ENCODE measurements at places on chromosomes 2 and 18. TPM values are rescaled to one million over a fixed set of nuclear protein-coding genes. Genes with fewer than 3 reads are reported as not detected.

The NEU2 gene
- not detected for total RNA-seq

The C2orf72 gene
- total RNA-seq, result 0.47 TPM

The KATNAL2 gene
- total RNA-seq, result 0.43 TPM

The SERPINB12 gene
- not detected for total RNA-seq

The PPP1R1C gene
- total RNA-seq, result not detected

The PROKR1 gene
- not detected for total RNA-seq

GRCh38 chr2:238019962-238020361 lies 40.8 kb upstream of the SCLY start:
- no peak overlapping the region for H3K4me3 ChIP-seq
- no peaks in the 10 kb centered on the region for H3K27me3 ChIP-seq
- H3K4me1 ChIP-seq, result peaks cover 6% of the 10 kb centered on the region
- no peak overlapping the region for H3K27ac ChIP-seq
- H3K36me3 ChIP-seq, result peaks cover 12% of the 10 kb centered on the region
- DNase-seq, result no peak

GRCh38 chr2:163752267-163752666 lies 16.5 kb upstream of the FIGN start:
- no peak overlapping the region for H3K27ac ChIP-seq
- no peaks in the 10 kb centered on the region for H3K36me3 ChIP-seq
- no peak for DNase-seq
- H3K27me3 ChIP-seq, result no peaks in the 10 kb centered on the region
- H3K4me3 ChIP-seq, result no peak overlapping the region

DNA sequence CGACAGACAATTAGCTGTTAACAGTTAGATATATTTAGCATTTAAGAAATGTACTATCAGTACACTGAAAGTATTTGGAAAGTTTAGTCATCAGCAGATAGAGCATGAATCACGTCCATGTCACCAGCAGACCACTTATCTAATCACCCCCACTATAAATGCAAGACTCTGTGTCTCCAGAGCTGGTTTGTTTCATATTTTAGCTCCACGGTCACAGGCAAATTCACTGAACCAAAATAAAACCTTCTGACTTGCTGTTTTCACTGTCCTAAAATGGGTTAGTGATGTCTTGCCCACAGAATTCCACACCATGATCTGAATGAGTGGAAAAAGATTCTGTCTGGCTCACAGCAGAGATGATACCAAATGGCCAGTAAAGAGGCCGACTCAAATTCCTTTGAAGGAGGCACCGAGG lies 64.9 kb downstream of the CDH2 start:
- no peak overlapping the region for H3K27ac ChIP-seq
- H3K27me3 ChIP-seq, result no peaks in the 10 kb centered on the region
- H3K36me3 ChIP-seq, result no peaks in the 10 kb centered on the region
- no peak overlapping the region for H3K4me3 ChIP-seq
- H3K4me1 ChIP-seq, result no peaks in the 10 kb centered on the region

- no peak overlapping the region for H3K4me3 ChIP-seq
- no peaks in the 10 kb centered on the region for H3K4me1 ChIP-seq
- H3K27me3 ChIP-seq, result peaks cover 3% of the 10 kb centered on the region
- DNase-seq, result no peak
Measured at GRCh38 chr2:236795861-236796219, 226.2 kb downstream of the ACKR3 start.

DNA sequence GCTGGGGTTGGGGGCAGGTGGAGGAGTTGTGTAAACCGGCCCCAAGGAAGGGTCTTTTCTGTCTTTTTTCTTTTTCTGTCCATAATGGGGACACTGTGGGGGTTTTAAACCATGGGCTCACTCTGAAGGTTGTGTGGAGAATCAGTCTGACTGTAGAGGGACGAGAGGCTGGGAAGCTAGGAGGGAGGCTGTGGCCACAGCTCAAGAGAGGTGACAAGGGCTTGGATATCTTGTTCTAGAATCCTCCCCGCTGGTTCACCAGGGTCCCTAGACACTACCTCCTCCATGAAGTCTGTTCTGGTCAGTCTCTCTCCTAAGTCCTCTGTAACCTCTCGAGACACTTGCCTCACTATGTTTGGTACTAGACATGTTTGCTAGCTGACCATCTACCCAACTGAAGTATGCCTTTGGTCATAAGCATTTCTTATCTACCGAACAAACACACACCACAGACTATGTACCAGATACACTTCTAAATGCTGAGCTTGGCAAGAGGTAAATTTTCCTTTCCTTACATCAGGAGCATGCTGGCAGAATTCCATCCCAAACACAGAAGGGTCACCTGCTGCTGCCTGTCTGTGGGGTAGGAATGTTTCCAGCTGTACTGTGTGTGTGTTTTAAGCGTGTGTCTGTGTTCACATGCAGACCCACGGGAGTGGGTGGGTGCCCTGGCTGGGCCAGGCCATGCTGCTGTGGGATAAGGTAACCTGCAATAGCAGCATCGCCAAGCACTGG lies 69.6 kb upstream of the MGAT4A start:
- H3K27ac ChIP-seq, result no peak overlapping the region
- H3K27me3 ChIP-seq, result no peaks in the 10 kb centered on the region
- H3K4me1 ChIP-seq, result peaks cover 7% of the 10 kb centered on the region
- DNase-seq, result no peak
- no peaks in the 10 kb centered on the region for H3K36me3 ChIP-seq
- H3K4me3 ChIP-seq, result no peak overlapping the region

DNA sequence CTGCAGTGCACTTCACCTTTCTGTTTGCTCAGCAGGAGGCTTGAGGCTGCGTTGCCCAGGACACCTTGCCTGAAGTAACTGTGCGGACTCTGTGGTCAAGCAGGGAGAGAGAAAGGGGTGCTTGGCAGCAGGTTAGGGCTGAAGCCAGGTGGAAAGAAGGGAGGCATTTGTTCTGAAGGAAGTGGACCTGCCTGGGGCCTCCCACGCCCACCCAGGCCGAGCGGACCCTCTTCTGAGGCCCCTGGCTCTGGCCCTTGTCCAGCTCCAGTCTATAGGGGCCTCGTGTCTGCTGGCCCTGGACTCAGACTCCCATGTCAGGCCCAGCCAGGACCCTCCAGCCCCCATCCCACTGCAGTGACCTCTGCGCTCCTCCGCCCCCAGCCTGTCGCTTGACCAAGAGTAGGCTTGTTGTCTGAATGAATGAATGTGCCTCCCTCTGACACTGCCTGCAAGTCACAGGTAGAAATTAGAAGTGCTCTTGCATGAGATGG lies 2.5 kb downstream of the SNED1 start:
- DNase-seq, result no peak
- peaks cover 12% of the 10 kb centered on the region for H3K27me3 ChIP-seq
- peaks cover 2% of the 10 kb centered on the region for H3K36me3 ChIP-seq
- H3K4me3 ChIP-seq, result no peak overlapping the region
- H3K27ac ChIP-seq, result no peak overlapping the region
- H3K4me1 ChIP-seq, result peaks cover 5% of the 10 kb centered on the region

DNA sequence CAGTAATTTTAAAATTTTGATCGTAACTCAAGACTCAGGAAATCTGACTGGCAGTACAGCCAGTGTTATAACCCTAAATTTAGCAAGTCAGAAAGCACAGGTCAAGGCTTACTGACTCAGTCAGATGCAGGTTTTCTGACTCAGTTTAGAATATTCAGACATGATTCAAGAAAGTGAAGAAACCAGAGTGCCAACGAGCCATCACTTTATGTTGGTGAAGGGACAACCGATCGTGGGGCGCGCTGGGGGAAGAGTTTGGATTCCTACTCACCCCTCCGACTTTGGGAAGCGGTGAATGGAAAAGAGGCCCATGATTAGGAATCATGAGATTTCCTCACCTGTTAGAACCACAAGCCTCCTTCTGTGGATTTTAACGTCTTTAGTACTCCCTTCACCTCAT lies 998 bp downstream of the RNF149 start:
- H3K27me3 ChIP-seq, result no peaks in the 10 kb centered on the region
- H3K36me3 ChIP-seq, result peaks cover 25% of the 10 kb centered on the region
- no peak for DNase-seq
- peaks cover 56% of the 10 kb centered on the region for H3K4me1 ChIP-seq
- peak overlapping the region; percentile 98 for H3K4me3 ChIP-seq

- DNase-seq, result no peak
- H3K27ac ChIP-seq, result no peak overlapping the region
- no peaks in the 10 kb centered on the region for H3K36me3 ChIP-seq
- no peak overlapping the region for H3K4me3 ChIP-seq
- H3K27me3 ChIP-seq, result peaks cover 5% of the 10 kb centered on the region
Measured at GRCh38 chr2:131168538-131168937, 40.8 kb upstream of the POTEE start.

DNA sequence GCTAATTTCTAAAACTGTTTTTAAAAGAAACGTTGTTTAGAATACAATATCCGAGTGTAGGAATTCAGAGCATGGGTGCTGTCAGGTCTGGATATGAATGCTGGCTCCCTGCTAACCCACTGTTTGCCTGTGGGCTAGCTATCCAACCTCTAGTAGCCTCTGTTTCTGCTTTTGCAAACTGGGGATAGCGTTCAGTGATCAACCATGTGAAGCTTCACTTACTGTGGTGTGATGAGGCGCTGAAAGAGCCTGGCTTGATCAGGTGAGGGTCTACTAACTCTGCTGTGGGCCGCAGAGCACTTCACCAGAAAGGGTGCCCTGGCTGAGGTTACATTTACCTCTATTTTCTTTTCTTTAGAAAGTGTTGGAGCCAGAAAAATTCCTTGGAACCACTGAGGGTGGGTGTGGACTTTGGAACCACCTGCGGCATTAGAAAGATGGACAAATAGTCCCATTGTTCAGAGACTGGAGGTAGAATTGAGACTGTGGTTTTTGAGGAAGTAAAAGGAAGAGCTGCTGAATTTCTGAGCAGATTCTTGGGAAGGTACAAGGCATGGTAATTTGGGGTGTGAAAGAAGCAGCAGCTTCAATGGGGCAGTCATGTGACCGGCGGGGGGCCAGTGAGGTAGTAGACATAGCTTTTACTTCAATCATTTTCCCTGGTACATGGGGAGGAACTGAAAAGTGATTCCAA lies 96.3 kb upstream of the CD302 start:
- H3K27ac ChIP-seq, result no peak overlapping the region
- no peak for DNase-seq
- peaks cover 26% of the 10 kb centered on the region for H3K36me3 ChIP-seq
- no peaks in the 10 kb centered on the region for H3K27me3 ChIP-seq
- peaks cover 9% of the 10 kb centered on the region for H3K4me1 ChIP-seq
- no peak overlapping the region for H3K4me3 ChIP-seq

DNA sequence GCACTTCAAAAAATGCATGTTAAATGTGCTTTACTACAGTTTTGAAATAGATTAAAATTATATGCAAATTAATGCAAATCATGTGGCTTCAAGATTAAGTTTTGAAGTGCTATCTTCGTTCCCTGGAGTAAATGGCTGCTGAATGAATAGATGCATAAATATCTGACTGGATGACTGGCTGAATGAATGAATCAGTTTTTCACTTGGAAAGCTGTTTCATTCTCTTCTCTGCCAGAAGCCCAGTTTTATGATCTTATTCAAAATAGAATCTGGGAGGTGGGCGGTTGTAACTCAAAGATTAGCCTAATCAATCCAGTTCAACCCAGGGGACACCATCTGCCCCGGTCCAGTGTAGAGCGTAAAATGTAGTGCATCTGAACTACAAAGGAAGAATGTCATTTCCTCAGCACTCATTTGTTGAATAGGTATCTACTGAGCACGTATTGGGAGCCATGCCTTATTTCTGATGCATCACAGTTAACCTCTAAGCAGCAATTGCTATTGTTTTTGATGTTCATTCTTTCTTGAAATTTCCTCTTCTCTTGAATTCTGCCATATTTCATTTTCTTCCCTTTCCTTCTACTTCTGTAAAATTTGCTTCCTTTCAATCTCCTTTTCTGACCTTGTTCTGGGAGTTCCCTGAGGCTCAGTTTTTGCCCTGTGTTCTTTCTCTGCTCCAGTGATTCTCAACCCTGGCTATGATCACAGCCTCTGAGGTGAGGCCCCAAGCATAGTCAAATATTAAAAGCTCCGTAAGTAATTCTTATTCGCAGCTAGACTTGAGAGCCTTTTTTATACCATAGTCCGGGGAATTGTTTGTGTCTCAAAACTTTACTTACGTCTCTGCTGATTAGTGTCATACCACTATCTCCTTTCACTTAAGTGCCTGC lies 282.7 kb downstream of the PARD3B start:
- DNase-seq, result no peak
- peak overlapping the region; percentile 57 for H3K27ac ChIP-seq
- H3K36me3 ChIP-seq, result no peaks in the 10 kb centered on the region
- peaks cover 3% of the 10 kb centered on the region for H3K27me3 ChIP-seq
- no peak overlapping the region for H3K4me3 ChIP-seq

GRCh38 chr2:102278720-102279390 lies 32.5 kb upstream of the IL1RL1 start:
- H3K27ac ChIP-seq, result peak overlapping the region; percentile 67
- H3K4me3 ChIP-seq, result peak overlapping the region; percentile 42
- DNase-seq, result no peak

DNA sequence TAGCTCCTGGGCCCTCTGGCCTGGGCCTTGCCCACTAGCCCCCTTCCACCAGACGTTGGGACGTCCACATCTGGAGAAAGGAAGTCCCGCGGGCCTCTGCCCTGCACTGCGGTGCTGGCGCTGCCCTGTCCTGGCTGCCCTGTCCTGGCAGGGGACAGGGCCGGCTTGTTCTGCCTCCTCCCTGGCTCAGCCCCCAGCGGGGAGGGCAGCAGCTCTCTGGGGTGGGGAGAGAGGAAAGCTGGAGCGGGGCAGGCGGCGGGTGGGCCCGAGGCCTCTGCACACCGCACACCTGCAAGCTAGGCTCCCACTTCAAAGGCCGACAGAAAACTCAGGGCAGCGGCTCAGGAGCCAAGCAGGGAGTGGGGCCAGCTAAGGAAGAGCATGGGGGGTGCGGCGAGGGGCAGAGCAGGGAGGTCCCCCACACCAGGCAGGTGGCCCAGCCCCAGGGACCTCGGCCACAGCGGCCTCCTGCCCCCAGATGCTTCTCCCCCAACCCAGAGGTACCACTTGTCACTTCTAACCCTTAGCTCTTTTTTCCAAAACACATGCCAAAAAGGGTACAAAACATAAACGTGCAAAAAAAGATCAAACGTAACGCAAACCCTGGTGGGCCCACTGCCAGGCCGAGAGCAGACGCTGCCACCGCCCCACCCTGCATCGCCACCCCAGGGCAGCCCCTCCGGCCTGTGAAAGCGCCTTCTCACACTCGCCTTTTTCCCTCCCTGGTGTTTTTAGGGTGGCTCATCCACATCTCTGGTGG lies 13.5 kb downstream of the SNED1 start:
- DNase-seq, result peak; percentile 34
- no peaks in the 10 kb centered on the region for H3K36me3 ChIP-seq
- peak overlapping the region; percentile 46 for H3K27ac ChIP-seq
- no peak overlapping the region for H3K4me3 ChIP-seq
- H3K4me1 ChIP-seq, result peaks cover 16% of the 10 kb centered on the region

DNA sequence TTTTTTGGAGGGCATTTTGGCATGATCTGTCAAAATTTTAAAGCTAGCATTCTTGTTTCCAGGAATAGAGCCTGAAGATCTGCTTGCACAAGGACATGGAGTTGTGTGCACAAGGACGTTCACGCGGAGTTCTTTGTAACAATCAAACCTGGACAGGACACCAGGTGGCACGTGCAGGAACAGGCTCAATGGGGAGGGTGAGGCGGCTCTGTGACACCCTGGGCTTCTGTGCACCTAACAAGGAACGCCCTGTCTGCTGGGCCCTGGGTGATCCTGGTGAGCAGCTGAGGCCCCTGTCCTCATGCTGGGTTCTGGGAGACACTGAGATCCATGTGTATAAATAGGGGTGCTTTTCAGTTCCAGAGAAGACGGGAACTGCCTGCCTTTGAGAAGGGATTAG lies 93.1 kb upstream of the PXDN start:
- H3K27me3 ChIP-seq, result peaks cover 2% of the 10 kb centered on the region
- no peak overlapping the region for H3K4me3 ChIP-seq
- H3K27ac ChIP-seq, result no peak overlapping the region
- H3K36me3 ChIP-seq, result no peaks in the 10 kb centered on the region
- no peaks in the 10 kb centered on the region for H3K4me1 ChIP-seq

GRCh38 chr18:31741097-31741735 lies 19.5 kb downstream of the SLC25A52 start:
- H3K36me3 ChIP-seq, result no peaks in the 10 kb centered on the region
- no peaks in the 10 kb centered on the region for H3K4me1 ChIP-seq
- no peaks in the 10 kb centered on the region for H3K27me3 ChIP-seq
- no peak overlapping the region for H3K27ac ChIP-seq
